Posterior vena cava (tissue), 2 donors: ENCODE measurements at places on chromosomes 3 and 15.

- no peak for DNase-seq
Measured at GRCh38 chr15:96408591-96409183, 78.2 kb downstream of the NR2F2 start.

GRCh38 chr15:51416129-51416528 is 74.7 kb downstream of the GLDN start:
- no peak for DNase-seq

GRCh38 chr3:178964551-178964950 is 107.1 kb downstream of the ZMAT3 start:
- no peak for DNase-seq

DNA sequence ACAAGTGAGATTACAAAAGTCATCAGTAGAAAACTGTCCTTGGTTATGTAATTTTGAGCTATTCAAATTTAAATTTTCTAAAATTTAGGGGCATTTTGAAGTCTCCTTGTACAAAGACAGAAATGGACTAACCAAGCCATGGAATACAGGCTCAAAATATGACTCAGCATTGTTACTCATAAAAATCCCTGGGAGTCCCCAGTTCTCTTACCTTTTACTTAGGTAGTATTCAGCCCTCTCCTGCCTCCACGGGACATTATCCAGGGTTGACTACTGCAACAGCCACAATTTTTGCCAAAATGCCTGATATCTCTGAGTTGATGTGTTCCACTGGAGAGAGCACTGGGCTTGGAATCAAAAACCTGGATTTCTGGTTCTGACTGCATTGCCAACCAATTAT is 25.0 kb downstream of the CLDN18 start:
- DNase-seq: no peak

DNA sequence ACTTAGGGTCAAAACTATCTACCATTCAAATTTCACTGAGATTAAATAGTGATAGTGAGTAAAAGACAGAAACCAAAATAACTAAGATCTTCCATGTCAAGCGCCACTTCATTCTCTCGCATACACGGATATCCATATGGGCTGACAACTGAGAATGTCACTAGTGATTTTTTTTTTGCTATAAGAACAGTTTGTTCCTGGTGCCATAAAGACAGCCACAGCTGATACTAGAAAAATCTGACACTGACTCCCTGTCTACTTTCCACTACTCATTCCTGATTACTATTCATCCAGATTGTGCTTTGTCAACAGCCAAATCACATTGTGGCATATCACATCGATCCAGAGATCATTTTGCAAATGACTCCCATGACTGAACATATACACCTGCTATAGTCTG is 45.8 kb upstream of the CDAN1 start:
- DNase-seq: no peak

GRCh38 chr15:86328658-86329057 is 249.0 kb downstream of the AGBL1 start:
- no peak for DNase-seq

- no peak for DNase-seq
Measured at GRCh38 chr3:125340121-125340520, 35.0 kb downstream of the ZNF148 start.

DNA sequence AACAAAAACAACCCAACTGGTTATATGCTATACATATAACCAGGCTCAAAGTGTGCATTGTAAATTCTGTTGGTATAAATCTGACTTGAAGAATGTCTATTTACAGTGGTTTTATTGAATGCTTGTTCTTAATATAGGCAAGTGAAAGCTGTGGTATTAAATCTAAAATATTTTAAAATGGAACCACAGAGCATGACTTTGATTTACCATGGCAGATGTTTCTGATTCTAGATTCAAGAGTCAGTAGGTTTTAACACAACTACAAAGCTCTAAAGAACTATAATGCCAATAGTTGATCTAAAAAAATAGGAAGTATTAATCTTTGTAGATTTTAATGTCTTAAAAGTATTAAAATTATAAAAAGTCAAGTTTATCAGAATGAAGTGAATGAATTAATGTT is 141.9 kb upstream of the PLSCR5 start:
- DNase-seq: no peak

- DNase-seq: no peak
Measured at GRCh38 chr3:127258733-127259132, 29.1 kb downstream of the PRR20G start.

GRCh38 chr15:67039384-67040075 is 25.9 kb upstream of the SMAD3 start:
- no peak for DNase-seq

- DNase-seq: no peak
Measured at GRCh38 chr15:32646291-32646690, 4.8 kb downstream of the SCG5 start.

- DNase-seq: no peak
Measured at GRCh38 chr3:168003911-168004310, 91.8 kb downstream of the GOLIM4 start.

- DNase-seq: no peak
Measured at GRCh38 chr15:86125775-86126174, 46.1 kb downstream of the AGBL1 start.

- no peak for DNase-seq
Measured at GRCh38 chr3:170270282-170270881, 48.2 kb downstream of the PRKCI start.

- no peak for DNase-seq
Measured at GRCh38 chr15:66948294-66948693, 117.1 kb upstream of the SMAD3 start.

DNA sequence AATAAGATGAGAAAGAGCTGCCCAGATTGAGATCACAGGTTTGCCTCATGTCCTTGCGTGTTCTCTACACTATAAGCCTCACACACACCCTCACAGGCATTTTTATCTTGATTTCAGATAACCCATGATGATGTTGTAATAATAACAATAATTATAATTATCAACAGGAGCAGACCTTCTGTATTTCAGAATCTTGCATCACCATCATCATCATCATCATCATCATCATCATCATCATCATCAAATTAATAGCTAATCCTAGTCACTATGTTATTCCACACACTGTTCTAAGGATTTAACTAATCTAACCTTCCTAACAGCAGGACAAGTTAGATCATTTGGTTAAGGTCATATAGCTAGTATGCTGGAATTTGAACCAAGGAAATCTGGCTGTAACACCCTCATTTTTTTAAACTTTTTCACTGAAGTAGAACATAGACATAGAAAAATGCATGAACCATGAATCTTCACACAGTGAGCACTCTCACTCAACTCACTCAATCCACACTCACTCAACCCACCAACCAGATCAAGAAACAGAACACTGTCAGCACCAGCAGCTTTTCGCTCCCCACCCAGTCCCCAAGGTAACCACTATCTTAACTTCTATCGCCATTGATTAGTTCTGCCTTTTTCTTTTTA is 1.8 kb upstream of the SH2D7 start:
- no peak for DNase-seq

GRCh38 chr3:126116526-126116925 is 32.6 kb upstream of the SLC41A3 start:
- no peak for DNase-seq

DNA sequence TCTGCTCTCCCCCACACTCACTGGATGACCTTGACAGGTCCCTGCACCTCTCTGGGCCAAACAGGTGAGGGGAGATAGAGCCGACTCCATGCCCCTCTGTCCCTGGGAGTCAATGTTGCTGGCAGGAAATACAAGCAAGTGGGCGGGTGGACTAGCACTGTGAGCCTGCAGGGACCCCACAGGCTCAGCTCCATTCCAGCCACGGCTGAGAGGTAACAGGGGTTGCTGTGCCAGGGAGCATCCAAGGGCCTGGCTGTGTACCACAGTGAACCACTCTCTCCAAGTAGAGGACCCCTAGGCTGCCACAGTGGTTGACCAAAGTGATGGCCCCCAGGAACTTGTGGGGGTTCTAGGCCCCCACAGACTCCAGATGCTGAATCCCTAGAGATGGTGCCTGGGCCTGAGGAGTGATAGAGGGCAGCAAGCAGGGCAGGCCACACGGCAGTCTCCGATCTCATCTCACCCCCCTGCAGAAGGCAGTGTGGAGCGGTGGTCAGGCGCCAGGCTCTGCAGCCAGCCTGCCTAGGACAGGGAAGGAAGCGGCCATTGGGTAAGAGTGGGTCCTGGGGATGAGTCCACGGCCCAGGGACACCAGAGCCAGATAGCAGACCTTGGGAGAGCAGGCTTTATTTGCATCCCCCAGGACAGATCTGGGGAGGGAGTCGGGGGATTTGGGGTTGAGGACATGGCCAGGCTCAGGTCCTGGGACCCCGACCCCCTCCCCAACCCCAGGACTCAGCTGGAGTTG is 3.2 kb downstream of the TNNC1 start:
- no peak for DNase-seq
